DMS79 (cell line): ENCODE measurements at places on chromosomes 1 and 21.
A peak's percentile ranks its signal among the peaks of the same experiment; 100 is the strongest.

GRCh38 chr1:25616095-25616986 is at the start of gene MAN1C1:
MAN1C1 (plus strand) TSS chr1:25616791; CDS start chr1:25617798, 1,007 bp downstream.
- DNase-seq: peak; percentile 82

GRCh38 chr1:17393230-17393629 is 21.2 kb downstream of the PADI6 start:
- DNase-seq: no peak

DNA sequence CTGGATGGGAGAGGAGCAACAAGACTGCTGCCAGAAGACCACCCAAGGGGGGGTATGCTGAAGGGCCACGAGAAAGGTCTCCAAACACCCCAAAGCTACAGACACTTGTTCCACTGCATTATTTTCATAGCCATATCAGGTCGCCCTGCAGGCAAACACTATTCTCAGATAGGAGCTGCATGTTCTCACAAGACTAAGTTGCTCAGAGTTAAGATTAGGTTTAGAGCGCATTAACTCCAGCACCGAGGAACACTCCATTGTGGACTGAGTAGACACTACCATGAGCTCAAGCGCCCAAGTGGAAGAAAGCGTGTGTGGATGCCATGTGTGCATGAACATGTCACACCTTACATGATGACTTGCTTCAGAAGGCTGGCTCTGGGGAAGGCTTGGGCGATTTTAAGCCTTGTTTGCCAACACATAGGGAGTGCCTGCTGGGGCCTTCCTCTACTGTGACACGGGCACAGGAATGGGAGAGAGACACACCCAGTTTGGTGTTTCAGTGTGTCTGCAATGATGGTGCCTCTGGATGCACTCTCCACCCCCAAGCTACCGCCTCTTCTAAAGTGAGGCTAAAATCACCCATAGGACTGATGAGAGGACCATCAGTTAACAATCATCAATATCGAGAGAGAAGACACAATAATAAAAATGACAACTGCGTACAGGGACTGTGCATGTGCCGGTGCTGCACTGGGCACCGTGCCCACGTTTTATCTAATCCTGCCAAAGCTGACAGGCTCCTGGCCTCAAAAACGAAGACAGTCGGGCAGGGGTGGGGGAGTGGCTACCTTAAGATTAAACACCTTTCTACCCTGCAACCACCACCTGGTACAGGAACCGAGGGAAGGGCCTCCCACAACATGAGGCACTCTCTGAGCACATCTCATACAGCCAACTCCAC is 34.9 kb downstream of the SSBP3 start:
- no peak for DNase-seq

DNA sequence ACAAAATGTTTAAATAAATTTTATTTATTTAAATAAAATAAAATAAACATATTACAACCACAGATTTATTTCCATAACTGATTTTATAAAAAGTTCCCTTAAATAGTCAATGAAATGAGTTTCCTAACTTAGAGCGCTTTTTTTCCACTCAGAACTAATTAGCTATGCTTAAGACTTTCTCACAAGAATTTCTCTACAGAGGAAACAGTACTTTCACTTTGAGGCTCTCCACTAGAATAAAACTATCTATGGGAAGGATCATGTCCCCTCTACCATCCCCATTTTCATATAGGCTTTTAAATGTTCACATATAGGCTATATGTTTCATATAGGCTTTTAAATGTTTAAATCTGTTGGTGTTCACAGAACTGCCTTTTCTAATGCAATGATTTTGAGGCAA is 40.0 kb upstream of the DPH5 start:
- no peak for DNase-seq

GRCh38 chr1:101043776-101044175 is 18.2 kb upstream of the DPH5 start:
- no peak for DNase-seq
